HFFc6 (cell line): ENCODE measurements at places on chromosomes 1 and 21.

- no peak overlapping the region for H3K4me3 ChIP-seq
- H3K27me3 ChIP-seq, result no peaks in the 10 kb centered on the region
- DNase-seq, result no peak
These were observed 96.9 kb upstream of the AKT3 start for GRCh38 chr1:243946946-243947345.

DNA sequence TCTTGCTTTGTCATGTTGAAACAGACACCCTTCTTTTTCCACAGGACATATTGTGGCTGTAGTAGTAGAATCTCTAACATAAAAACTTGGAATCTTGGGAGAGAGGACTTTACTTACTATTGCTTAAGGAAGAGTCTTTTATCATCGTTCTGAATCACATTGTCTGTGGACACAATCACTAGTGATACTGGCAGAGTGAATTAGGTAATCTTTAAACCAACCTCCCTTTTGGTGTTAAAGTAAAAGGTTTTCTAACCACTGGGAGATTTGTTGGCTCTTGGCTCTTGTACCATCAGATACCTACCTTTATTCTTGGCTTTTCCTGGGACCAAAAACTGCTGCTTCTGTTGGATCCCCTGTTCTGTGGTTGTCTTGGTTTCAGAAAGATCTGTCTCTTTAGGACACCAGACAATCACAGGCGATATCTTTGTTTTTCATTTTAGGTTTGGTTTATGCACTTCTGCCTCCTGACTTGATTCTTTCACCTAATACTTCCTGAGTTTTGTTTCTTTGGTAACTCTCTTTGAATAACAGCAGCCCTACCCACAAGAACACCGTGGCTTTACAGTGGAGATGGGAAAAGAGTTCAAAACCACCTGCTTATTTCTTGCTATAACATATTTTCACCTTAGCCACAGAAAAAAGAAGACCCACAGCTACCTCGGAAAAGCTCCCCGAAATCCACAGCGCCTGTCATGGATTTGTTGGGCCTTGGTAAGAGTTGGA, 36.6 kb upstream of the ZFP69B start:
- H3K4me3 ChIP-seq, result no peak overlapping the region
- H3K36me3 ChIP-seq, result peaks cover 36% of the 10 kb centered on the region
- no peak overlapping the region for H3K27ac ChIP-seq
- H3K27me3 ChIP-seq, result no peaks in the 10 kb centered on the region
- no peak for DNase-seq

DNA sequence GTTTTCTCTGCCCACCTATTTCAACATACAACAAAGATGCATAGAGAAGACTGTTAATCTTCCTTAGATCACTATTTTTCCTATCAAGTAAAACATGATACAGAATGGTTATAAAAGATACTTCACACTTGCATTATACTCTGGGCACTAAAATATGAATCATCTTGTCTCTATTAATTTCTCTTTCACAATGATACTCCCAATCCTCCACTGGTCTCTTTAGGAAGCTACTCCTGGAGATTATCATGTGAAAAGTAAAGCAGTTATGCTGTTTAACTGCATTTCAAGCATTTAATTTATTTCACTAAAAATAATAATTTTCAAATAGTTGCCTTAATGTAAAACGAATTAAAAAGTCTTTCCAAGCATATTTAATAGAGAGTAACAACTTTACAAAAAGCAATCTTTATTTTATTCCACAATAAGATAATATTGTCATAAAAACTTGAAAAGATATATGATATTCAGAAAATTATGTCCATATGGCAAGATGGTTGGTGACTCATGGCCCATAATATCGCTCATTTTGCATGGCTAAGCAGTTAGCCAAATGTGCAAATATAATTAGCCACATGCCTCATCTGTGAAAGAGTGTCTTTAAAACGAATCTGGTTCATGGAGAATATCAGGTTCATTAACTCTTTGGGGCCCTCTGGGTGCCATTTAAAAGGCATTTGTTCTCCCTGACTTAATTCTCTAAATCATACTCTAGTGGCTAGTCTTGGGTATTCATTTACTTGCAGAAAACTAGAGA, 1569.0 kb upstream of the B3GALT2 start:
- no peaks in the 10 kb centered on the region for H3K4me1 ChIP-seq
- no peak for DNase-seq
- no peaks in the 10 kb centered on the region; the same call in 1 of the 2 replicates for H3K27me3 ChIP-seq
- H3K4me3 ChIP-seq, result no peak overlapping the region
- no peaks in the 10 kb centered on the region for H3K36me3 ChIP-seq
- H3K27ac ChIP-seq, result no peak overlapping the region

DNA sequence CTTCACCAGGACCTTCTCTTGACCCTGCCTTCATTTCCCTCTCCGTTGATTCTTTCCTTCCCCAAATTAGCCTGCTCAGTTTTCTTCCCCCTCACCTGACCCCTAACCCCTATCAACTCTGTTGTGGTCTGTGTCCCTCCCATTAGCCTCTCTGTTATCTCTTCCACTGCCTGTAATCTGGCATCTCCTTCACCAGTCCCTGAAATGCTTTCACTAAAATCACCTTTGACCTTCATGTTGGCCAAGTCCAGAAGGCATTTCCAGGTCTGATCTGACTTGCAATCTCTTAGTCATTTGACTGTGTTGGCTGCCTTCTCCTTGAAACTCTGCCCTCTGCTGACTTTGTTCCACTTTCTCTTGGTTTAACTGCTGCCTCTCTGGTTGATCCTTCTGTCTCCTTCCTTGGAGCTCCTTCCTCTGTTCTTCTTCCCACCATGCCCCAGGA, 28.2 kb downstream of the ATP8B2 start:
- H3K36me3 ChIP-seq, result peaks cover 9% of the 10 kb centered on the region; the same call in 1 of the 2 replicates
- peaks cover 21% of the 10 kb centered on the region for H3K4me1 ChIP-seq
- H3K27me3 ChIP-seq, result no peaks in the 10 kb centered on the region; the same call in none of the 2 replicates

- H3K4me1 ChIP-seq, result no peaks in the 10 kb centered on the region
- no peaks in the 10 kb centered on the region for H3K36me3 ChIP-seq
- H3K4me3 ChIP-seq, result no peak overlapping the region
- H3K27me3 ChIP-seq, result peaks cover 3% of the 10 kb centered on the region; the same call in 1 of the 2 replicates
- H3K27ac ChIP-seq, result no peak overlapping the region
These were observed 103.3 kb upstream of the KCND3 start for GRCh38 chr1:112092656-112093371.

GRCh38 chr1:198155253-198155652, 1.5 kb upstream of the NEK7 start:
- H3K27ac ChIP-seq, result peak overlapping the region; percentile 59
- peak; percentile 72 for DNase-seq
- peaks cover 28% of the 10 kb centered on the region for H3K36me3 ChIP-seq

- no peak for DNase-seq
- H3K27ac ChIP-seq, result peak overlapping the region; percentile 92
- peaks cover 13% of the 10 kb centered on the region for H3K36me3 ChIP-seq
- no peaks in the 10 kb centered on the region; the same call in 1 of the 2 replicates for H3K27me3 ChIP-seq
- peaks cover 53% of the 10 kb centered on the region for H3K4me1 ChIP-seq
- peak overlapping the region; percentile 8; the same call in 1 of the 2 replicates for H3K4me3 ChIP-seq
These were observed 37.8 kb downstream of the LPAR3 start for GRCh38 chr1:84855168-84855567.

- no peak overlapping the region for H3K27ac ChIP-seq
- no peaks in the 10 kb centered on the region; the same call in 1 of the 2 replicates for H3K27me3 ChIP-seq
- no peaks in the 10 kb centered on the region for H3K36me3 ChIP-seq
- H3K4me3 ChIP-seq, result no peak overlapping the region
- H3K4me1 ChIP-seq, result peaks cover 5% of the 10 kb centered on the region; the same call in 1 of the 2 replicates
These were observed 175.7 kb downstream of the ST6GALNAC3 start for GRCh38 chr1:76250271-76250670.

DNA sequence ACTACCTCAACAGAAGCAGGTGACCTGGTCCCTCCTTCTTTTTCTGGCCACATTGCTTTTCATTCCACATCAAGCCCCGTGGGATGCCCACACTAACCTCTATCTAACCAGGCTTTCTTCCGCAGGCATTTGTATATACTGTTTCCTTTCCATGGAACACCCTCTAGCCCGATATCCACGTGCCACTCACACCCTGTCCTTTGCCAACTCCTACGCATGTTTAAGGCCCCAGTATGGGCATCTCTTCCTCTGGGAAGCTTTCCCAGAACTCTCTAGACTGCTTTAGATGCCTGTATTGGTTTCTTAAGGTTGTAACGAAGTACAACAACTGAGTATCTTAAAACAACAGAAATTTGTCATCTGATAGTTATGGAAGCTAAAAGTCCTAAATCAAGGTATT, 121.0 kb downstream of the TNR start:
- no peaks in the 10 kb centered on the region for H3K4me1 ChIP-seq
- H3K4me3 ChIP-seq, result no peak overlapping the region
- H3K36me3 ChIP-seq, result peaks cover 14% of the 10 kb centered on the region; the same call in 1 of the 2 replicates
- no peak for DNase-seq

- H3K36me3 ChIP-seq, result no peaks in the 10 kb centered on the region
- H3K27ac ChIP-seq, result no peak overlapping the region
- H3K4me1 ChIP-seq, result peaks cover 8% of the 10 kb centered on the region
- no peak overlapping the region for H3K4me3 ChIP-seq
These were observed 145.7 kb downstream of the SYF2 start for GRCh38 chr1:25086518-25087079.

DNA sequence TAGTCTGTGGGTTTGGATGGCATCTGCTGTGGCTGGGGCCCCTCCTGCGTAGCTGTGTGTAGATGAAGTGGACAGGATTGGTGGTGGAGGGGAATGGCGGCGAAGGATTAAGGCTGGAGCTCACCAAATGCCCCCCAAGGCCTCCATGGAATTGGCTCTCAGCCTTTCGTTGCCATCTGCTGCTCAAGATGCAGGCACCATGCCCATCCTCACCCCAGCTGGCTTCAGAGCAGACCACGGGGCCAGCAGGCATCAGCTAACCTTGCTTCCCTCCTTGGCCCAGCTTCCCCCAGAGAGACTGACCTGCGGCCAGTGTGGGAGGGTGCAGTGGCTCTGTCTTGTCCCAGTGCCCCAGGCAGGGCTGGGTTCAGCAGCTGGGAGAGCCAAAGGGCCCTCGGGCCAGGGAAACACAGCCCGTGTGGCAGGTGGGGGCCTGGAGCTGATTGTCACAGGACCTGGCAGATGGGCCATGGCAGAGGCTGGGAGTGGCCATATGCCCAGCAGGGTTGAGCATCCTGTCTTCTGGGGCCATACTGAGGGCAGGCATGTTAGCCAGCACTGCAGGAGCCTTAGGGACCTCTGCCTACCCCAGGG, 66.8 kb upstream of the ACTL8 start:
- H3K27me3 ChIP-seq, result peaks cover 2% of the 10 kb centered on the region
- H3K4me3 ChIP-seq, result no peak overlapping the region
- no peak overlapping the region for H3K27ac ChIP-seq
- H3K36me3 ChIP-seq, result peaks cover 19% of the 10 kb centered on the region; the same call in 1 of the 2 replicates
- no peaks in the 10 kb centered on the region for H3K4me1 ChIP-seq
- no peak for DNase-seq

DNA sequence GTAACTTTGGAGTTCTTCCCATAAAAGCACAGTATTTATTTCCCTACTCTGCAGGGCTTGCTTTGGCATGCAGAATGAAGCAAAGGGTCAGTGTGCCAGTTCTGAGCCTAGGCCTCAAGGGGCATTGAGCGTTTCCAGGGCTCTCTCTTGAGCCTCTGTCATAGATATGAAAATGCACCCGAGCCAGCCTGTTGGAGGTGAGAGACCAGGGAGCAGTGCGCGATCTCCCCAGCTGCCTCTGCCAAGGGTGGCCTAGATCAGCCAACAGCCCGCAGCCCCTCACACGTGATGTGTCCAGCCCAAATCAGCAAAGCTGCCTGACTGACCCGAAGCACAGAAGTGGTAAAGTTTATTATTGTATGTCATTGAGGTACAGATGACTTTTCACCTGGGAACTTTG, 63.7 kb downstream of the TENT5C start:
- no peak overlapping the region for H3K27ac ChIP-seq
- no peak for DNase-seq
- no peak overlapping the region for H3K4me3 ChIP-seq
- H3K4me1 ChIP-seq, result peaks cover 29% of the 10 kb centered on the region
- H3K36me3 ChIP-seq, result no peaks in the 10 kb centered on the region
- peaks cover 10% of the 10 kb centered on the region for H3K27me3 ChIP-seq

GRCh38 chr1:156692925-156693847, 12.2 kb downstream of the CRABP2 start:
- DNase-seq, result no peak
- peaks cover 9% of the 10 kb centered on the region for H3K27me3 ChIP-seq
- H3K4me1 ChIP-seq, result peaks cover 52% of the 10 kb centered on the region
- H3K4me3 ChIP-seq, result no peak overlapping the region
- no peaks in the 10 kb centered on the region for H3K36me3 ChIP-seq

DNA sequence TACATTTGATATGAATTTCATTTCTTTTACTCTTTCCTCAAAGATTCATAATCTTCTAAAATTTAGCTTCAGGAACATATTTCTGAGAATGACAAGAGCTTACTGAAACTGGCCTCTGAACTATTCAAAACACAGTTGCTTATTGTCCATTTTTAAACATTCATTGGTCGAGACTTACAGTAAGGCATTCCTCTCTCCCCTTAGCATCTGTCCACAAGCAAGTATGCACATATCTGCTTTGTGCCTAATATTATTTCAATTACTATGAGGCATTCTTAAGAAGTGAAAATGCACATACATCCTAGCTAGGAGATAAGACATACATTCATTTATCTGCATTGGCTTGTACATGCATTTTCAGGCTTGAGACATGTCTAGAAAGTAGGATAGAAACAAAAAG, 488.7 kb downstream of the PTBP2 start:
- no peaks in the 10 kb centered on the region; the same call in 1 of the 2 replicates for H3K36me3 ChIP-seq
- H3K4me3 ChIP-seq, result no peak overlapping the region
- H3K4me1 ChIP-seq, result 0 out of 2 replicates have a peak, but pooled peaks cover 5% of the 10 kb centered on the region
- H3K27ac ChIP-seq, result no peak overlapping the region

DNA sequence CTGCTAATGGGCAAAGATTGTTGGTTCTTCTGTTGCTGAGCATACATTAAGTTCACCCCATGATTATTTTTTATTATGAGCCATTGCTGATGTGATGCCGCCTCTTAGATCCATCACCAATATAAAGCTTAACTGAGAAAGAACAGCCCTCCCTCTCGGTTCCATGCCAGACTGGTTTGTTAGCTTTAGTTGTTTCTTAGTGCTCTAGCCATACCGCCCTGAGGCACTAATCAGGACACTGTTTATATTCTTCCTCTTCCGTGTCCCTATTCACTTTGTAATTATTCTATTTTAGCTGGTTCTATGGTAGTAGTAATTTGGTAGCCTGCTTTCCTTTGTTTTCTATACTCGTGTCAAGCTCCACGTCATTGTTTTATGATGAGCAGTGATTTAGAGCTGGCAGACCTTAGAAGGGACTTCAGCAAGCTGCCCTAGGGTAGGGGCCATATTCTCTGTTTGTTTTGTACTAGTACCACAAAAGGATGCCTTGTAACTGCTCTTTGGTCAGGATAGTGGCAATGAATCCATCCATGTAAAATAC, 27.3 kb upstream of the PDPN start:
- DNase-seq, result no peak
- no peaks in the 10 kb centered on the region for H3K4me1 ChIP-seq
- H3K4me3 ChIP-seq, result no peak overlapping the region
- H3K36me3 ChIP-seq, result no peaks in the 10 kb centered on the region
